ENCODE measurements at places on chromosomes 16 and 17.

DNA sequence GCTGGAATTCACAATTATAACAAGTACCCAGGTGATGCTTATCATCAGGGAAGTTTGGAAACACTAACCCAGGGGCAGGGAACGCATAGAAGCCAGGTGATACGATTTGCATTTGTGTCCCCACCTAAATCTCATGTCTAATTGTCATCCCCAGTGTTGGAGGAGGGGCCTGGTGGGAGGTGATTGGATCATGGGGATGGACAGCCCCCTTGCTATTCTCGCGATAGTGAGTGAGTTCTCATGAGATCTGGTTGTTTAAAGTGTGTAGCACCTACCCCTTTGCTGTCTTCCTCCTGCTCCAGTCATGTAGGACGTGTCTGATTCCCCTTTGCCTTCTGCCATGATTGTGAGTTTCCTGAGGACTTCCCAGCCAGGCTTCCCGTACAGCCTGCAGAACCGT lies 276.3 kb downstream of the UTP18 start:
- DNase-seq, result no peak

GRCh38 chr17:249236-249993 lies 68.0 kb upstream of the DOC2B start:
- no peak for DNase-seq

DNA sequence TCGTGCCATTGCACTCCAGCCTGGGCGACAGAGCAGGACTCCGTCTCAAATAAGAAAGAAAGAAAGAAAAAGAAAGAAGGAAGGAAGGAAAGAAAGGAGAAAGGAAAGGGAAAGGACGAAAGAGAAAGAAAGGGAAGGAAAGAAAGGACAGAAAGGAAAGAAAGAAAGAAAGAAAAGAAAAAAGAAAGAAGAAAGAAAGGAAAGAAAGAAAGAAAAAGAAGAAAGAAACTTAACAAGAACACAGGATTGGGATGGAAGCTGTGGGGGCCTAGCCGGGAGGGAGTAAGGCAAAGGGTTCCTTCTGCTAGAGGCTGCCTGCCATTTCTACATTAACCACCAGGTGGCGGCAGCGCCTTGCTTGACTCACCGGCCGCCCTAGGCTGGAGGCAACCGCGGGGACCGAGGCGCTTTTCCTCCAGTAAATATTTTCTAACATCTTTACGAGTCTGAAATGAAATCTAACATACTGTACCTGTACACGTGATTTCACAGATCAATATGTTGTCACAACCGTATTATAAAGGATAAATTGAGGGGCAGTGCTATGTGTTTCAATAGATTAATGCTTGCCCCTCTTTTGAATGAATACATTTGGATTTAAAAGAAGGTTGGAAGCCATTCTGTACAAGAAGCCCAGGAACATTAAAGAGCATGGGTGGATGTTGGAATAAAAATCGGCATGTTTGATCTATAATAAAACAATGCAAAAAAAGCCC lies 6.1 kb downstream of the GJD3 start:
- peak; percentile 56 for DNase-seq

DNA sequence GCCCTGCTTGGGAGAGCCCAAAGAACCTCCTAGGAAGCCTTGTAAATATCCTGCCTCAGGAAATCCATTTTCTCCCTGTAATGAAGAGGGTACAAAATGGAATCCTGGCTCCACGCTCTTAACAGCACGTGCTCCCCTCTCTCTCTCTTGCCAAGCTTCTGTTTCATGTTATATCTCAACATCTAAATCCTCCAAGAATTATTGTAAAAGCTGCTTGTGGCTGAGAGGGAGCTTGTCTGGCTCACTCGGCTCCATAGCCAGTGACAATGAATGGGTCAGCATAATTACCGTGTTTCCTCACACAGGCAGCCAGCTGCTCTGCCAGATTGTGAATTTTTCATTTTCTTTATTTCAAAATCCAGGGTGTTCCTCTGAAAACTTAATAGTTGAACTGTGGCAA lies 317.8 kb downstream of the RBFOX1 start:
- DNase-seq, result no peak

- DNase-seq, result no peak
Measured at GRCh38 chr16:70430667-70431536, 8.0 kb downstream of the ST3GAL2 start.

- DNase-seq, result no peak
Measured at GRCh38 chr17:49216953-49217650, 6.6 kb downstream of the ABI3 start.

DNA sequence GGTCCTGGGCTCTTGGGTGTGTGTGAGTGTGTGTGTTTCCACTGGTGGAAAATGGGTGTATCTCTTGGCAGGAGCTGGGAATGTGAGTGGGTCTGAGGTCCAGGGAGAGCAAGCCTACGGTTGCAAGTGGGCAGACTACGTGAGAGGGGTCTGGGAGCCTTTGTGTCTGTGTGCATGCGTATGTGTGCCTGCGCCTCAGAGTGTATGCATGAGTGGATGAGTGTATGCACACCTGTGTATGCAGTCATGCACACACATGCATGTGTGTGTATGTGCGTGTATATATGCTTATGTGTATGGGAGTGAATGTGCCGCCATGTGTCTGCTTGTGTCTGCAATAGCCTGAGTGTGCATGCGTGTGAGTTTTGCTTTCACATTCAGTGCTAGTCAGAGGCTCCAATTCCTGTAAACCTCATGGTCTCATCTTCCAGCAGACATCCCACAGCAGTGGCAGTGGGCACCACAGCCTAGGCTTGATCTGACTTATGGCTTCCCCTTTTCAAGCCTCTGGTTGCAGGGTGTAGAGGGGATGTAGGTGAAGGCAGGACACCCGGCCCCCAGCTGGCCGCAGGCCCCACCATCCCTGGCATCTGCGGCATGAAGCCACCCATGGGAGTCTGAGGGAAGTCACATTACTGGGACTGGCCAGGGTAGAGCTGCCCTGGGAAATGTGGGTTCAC lies 19.7 kb upstream of the RMI2 start:
- DNase-seq, result no peak

DNA sequence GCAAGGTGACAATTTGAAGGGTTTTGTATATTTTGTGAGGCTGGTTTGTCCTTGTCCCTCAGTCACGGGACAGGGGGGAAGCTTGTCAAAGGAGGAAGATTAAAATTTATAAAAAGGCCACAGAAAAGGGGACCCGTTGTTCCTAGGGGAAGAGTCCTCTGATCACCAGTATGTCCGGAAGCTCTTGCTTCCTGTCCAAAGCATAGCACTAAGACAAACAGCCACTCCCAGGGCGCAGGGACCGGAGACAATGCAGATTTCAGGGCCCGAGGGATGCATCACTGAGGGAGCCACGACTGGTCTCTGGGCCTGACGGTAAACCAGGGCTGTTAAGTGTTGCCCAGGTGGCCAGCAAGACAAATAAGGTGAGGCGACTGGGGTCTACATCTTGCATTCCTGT lies 95.2 kb downstream of the MAF start:
- DNase-seq, result no peak

GRCh38 chr16:5854027-5854426 lies 756.4 kb upstream of the EEF2KMT start:
- DNase-seq, result no peak

DNA sequence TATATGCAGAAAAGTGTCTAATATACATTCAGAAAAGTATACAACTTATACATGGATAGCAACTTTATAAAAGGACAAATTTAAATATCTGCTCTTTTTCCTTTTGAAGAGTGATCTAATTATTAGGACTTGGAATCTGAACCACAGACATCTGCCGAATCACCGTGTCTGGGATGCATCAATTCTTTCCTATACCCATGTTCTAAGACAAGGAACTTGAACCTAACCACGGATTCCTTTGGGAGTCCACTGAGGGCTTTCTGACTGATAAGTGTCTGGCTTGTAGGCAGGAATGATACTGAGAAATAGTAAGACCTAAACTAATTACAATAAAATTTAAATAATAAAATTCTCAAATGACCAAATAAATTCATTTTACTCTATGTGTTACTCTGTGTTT lies 54.2 kb downstream of the NDEL1 start:
- no peak for DNase-seq

- DNase-seq, result peak; percentile 22
Measured at GRCh38 chr17:49845321-49845720, 2.5 kb downstream of the TAC4 start.

DNA sequence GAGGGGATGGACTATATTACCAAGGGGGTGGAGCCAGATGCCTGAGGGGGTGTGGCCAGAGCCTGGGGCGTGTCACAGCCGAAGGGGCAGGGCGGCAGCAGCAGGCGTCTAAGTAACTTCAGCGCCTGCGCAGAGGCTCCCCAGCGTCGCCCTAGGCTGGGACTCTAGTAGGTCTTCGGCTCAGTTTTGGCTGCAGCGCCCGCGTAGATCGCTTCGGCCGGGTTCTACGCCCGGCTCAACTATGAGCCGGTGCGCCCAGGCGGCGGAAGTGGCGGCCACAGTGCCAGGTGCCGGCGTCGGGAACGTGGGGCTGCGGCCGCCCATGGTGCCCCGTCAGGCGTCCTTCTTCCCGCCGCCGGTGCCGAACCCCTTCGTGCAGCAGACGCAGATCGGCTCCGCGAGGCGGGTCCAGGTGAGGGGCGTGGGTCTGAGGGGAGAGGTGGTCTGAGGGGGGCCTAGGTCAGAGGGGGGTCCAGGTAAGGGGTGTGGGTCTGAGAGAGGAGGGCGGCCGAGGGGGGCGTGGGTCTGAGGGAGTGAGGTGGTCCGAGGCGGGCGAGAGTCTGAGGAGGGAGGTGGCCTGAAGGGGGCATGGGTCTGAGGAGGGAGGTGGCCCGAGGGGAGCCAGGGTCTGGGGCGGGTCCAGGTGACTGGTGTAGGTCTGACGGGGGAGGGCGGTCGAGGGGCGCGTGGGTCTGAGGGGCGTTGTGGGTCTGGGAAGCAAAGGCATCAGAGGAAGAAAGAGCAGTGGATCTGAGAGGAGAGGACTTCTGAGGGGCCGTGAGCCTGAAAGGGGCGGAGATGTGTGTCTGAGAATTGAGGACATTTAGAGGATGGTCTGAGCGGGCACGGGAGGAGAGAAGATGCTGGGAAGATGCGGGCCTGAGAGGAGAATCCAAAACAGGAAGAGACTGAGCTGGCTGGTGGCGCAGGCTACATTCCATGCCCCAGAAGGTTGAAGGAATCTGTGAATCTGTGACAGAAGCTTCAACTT lies at the start of gene LPCAT2:
Gene LPCAT2, plus strand, starts transcription at position 132 of the 991 bp plus-strand sequence. Its CDS starts 110 bp downstream, at position 242.
- no peak for DNase-seq

DNA sequence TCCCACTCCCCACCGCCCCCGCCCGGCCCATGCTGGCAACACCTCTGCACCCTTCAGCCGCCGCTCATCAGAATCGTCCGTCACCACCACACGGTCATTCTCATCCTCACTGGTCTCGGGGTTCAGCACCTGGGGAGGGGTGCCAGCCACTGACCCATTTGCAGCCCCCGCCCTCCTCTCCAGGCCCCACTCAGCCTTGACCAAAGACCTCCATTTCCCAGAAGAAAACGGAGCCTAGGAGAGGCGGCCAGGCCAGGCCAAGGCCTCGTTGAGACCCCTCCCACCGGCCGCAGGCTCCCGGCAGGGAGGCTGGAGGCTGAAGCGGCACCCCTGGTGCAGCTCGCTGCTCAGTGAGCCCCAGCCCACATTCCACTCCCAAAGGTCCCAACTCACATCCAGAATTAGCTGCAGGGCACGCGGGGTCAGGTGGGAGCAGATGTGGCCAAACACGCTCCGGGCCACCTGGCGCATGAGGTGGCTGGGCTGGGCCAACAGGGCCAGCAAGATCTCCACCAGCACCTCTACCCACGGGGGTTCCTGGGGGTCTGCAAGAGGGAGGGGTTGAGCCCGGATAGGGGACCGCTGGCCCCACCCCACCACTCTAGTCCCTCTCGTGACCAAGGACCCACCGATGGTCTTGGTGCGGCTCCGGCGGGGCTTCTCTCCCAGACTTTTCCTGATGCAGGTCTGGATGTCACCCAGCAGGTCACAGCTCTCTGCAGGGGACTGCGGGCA lies 9.8 kb downstream of the MYBBP1A start:
- no peak for DNase-seq

GRCh38 chr17:8392674-8393469 lies 4.8 kb downstream of the RNF222 start:
- DNase-seq, result no peak

- DNase-seq, result peak; percentile 44
Measured at GRCh38 chr16:84643180-84643583, 5.1 kb upstream of the KLHL36 start.

- DNase-seq, result no peak
Measured at GRCh38 chr17:4479982-4480751, 18.5 kb upstream of the SPNS2 start.

GRCh38 chr16:59148056-59148768 lies 414.1 kb upstream of the GOT2 start:
- DNase-seq, result no peak

GRCh38 chr16:48013491-48013901 lies 142.3 kb downstream of the ABCC12 start:
- DNase-seq, result no peak

- DNase-seq, result no peak
Measured at GRCh38 chr17:69734656-69735055, 320.2 kb downstream of the MAP2K6 start.

DNA sequence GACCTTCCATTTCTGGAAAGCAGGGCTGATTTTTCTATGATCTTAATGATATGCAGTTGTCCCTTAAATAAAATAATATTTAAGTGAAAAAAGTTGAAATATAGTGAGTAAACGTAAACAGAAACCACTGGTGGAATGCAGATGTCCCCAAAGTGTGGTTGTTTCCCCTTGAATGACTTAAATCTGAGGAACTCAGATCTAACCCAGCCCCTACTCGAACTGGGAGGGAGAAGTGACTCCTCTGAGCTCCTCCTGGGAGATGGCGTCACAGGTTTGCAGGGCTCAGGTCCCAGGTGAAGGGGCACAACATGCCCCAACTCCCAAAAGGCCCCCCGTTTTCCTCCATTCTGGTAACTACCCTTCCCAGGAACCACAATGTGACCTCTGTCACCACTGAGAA lies 142.8 kb downstream of the IRF8 start:
- DNase-seq, result no peak

GRCh38 chr17:40996829-40997228 lies 2.9 kb upstream of the KRTAP3-3 start:
- DNase-seq, result no peak

DNA sequence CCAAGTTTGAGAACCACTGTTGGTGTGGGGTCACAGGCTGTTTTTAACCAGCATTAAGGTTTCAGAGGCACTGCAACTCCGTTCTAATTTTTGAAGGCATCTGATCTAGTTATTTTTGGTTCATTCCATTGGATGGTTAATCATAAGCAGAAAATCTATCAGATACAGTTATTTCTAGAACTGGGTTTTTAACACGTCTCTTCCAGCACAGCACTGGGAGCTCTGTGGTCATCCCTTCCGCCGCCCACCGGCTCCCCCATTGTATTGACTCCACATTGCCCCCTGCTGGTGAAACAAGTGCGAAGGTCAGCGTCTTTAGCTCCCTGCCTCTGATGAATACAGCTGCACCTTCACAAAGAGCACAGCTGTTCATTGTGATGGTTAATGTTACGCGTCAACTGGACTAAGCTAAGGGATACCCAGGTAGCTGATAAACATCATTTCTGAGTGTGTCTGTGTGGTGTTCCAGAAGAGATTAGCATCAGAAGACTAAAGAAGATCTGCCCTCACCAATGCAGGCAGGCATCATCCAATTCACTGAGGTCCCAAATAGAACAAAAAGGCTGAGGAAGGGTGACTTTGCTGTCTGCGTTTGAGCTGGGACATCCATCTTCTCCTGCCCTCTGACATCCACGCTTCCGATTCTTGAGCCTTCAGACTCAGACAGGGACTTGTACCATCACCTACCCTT lies 8.5 kb downstream of the CCL18 start:
- no peak for DNase-seq

GRCh38 chr16:87648236-87648635 lies 45.9 kb downstream of the JPH3 start:
- no peak for DNase-seq

GRCh38 chr17:71145486-71145885 lies 975.3 kb upstream of the SOX9 start:
- DNase-seq, result no peak

GRCh38 chr17:44198721-44199552 lies 747 bp downstream of the ATXN7L3 start:
- DNase-seq, result no peak
